ENCODE measurements at places on chromosomes 12 and 14.

GRCh38 chr12:132163911-132164288 lies 19.6 kb downstream of the NOC4L start:
- DNase-seq = no peak

DNA sequence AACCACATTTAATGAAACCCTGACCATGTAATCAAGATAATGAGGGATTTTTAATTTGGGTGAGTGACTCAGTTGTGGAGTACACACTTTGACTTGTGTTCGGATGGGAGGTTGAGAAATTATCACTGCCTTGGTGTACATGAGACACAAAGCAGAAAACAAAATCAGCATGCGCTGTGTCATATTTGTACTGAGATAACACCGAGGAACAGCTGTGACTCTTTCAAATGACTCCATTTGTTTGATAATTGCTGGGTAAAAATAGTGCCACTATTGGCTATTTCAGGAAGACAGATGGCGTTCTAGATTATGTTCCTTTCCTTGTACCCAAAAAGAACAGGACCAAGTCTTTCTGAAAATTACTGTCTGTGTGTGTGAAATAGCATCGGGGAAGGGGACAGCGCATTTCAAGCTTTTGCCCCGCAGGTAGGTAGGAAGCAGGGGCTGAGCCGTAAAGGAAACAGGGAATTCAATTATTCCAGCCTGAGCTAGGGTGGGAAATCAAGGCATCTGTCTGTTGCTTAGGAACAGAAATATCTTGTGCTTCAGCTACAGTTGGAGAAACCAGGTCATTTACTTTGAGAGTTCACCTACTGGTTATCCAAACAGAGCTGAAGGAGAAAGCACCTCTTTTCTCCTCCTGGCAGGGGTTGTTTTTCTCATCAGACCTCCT lies 114.3 kb downstream of the SNAPC1 start:
- no peak for DNase-seq

DNA sequence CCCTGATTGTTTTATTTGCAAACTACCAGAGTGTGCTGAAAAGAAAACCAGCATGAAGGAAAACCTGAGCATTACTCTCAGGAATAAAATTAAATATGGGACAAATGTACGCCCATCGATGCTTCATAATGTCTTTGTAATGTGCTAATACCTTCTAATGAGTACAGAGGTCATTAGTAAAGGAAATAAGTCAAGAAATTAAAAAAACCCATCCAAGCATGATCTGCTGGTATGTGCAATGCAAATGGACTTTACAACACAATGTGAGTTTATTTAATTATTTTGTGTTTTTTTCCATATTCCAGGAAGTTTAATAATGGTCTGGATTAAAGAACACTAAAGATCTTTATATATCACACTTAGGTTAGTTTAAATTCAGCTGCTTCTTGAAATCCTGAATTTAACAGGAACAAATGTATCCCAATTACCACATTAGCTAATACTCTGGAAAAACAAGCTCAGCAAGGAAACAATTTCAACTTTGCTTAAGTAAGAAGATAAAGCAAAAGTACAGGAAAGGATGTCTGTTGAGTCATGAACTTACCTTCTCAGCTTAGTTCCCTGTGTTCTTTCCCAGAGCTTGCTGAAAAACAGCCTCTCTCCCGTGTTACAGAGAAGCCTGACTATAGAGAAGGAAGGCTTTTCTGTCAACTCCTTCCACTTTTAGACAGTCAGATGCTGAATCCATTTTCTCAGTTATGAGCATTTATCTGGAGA lies 179.3 kb upstream of the TMEM260 start:
- DNase-seq = no peak

DNA sequence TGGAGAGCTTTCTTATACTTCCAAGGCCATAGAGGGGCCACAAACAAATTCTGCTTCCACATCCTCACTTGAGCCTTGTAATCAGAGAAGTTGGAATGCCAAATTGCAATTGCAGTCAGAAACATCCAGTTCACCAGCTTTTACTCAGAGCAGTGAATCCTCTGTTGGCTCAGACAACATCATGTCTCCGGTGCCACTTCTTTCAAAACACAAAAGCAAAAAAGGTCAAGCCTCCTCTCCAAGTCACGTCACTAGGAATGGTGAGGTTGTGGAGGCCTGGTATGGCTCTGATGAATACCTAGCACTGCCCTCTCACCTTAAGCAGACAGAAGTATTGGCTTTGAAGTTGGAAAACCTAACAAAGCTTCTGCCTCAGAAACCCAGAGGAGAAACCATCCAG lies 217.1 kb downstream of the AKAP6 start:
- DNase-seq = no peak

- no peak for DNase-seq
Measured at GRCh38 chr14:78090864-78091263, 79.3 kb upstream of the NRXN3 start.
